ENCODE measurements at places on chromosomes 1 and 21.
A peak's percentile ranks its signal among the peaks of the same experiment; 100 is the strongest.

- no peak for DNase-seq
These were observed 94.6 kb downstream of the ZC3H11B start for GRCh38 chr1:219518168-219518906.

- no peak for DNase-seq
These were observed 2.5 kb upstream of the MX2 start for GRCh38 chr21:41359286-41359685.

DNA sequence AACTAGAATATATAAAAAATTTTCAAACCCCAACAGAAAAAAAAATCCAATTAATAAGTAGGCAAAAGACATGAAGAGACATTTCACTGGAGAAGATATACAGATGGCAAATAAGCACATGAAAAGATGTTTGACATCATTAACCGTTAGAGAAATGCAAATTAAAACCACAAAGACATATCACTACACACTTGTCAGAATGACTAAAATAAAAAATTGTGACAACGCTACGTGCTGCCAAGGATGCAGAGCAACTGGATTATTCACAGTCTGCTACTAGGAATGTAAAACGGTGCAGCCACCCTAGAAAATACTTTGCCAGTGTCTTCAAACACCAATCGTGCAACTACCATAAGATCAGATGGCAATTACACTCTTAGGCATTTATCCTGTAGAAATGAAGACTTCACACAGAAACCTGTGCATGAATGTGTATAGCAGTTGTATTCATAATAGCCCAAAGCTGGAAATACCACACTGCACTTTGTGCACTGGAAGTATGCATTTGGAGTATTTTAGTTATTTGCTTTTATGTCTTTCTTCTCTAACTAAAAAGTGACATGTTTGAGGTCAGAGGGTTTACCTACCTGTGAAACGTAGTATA, 75.3 kb upstream of the PALMD start:
- no peak for DNase-seq

- no peak for DNase-seq
These were observed 124.2 kb downstream of the MACF1 start for GRCh38 chr1:39328586-39329121.

- no peak for DNase-seq
These were observed 18.8 kb upstream of the UBXN10 start for GRCh38 chr1:20167126-20167525.

- no peak for DNase-seq
These were observed 3.3 kb upstream of the ZBTB18 start for GRCh38 chr1:244047621-244048255.

DNA sequence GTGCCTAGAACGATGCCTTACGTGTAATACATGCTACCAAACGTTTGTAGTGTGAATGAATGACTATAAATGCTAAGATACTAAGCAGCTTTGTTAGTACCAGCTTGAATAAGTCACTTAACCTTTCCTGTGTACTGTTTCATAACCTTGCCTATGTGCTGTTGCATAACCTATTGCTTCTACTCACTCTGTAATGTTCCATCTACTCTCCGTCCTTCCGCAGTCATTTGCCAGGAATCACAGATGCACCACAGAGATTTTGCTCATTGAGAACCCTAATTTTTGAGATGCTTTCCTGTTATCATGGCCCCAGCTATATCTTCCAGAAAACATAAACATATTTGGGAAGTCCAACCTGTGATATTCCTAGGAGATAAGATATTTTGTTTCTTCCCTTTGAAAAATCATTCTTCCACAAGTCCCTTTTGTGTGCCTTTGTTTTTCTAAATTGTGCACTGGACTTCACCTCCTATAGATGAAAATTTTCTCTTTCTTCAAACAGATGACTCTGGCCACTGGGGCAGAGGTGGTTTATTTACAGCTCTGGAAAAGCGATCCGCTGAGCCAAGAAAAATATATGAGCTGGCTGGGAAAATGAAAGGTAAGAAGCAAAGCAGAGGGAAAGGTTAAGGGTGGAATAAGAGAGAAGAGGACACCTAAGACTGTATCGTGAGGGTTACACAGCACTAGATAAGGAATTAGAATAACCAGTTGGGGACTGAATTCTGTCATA, 44.8 kb downstream of the CHD1L start:
- no peak for DNase-seq

GRCh38 chr1:180188091-180188506, 33.4 kb downstream of the QSOX1 start:
- DNase-seq = peak; percentile 87

GRCh38 chr1:247175458-247175857, 3.6 kb upstream of the ZNF124 start:
- no peak for DNase-seq

DNA sequence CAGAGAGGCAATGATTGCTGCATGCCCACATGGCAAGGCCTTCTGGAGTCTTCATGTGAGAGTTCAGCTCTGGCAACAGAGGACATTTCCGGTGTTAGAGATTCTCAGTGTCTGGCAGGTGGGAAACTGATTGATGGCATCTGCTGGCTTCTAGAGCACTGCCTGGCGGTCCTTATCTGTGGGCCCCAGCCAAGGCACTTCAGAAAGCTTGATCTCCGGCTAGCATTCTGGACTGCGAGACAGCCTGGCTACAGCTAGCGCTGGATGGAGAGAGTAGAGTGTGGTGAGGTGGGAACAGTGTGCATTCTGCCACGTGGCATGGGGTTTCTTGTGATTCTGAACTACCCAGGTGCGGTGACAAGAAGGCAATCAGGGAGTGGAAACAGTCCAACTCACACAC, 9.4 kb downstream of the ZNF678 start:
- DNase-seq = no peak

All from eye (tissue), 1 donor.